ENCODE measurements at places on chromosomes 5 and 9.

GRCh38 chr5:89181546-89181945, 298.6 kb upstream of the MEF2C start:
- DNase-seq: no peak

GRCh38 chr9:129879103-129879699, 43.9 kb downstream of the USP20 start:
- DNase-seq: no peak

GRCh38 chr9:91424403-91425176, 958 bp upstream of the NFIL3 start:
- peak; percentile 84 for DNase-seq

DNA sequence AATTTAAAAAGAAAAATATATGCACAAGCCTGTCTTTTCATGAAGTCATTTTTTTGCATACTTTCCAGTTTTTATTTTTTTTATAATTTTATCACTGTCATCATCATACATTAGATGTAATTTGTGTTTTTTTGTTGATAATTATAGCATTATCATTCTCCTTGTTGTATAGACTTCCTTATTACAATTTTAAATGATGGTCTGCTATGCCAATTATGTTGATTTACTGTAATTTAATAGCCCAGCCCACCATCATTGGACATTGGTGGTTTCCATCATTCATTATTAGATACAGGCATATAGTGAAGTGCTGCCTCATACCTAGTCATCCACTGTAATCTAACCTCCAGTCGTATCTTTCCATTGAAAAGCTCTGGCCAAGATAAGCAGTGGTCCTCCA, 3.8 kb upstream of the TJP2 start:
- no peak for DNase-seq

DNA sequence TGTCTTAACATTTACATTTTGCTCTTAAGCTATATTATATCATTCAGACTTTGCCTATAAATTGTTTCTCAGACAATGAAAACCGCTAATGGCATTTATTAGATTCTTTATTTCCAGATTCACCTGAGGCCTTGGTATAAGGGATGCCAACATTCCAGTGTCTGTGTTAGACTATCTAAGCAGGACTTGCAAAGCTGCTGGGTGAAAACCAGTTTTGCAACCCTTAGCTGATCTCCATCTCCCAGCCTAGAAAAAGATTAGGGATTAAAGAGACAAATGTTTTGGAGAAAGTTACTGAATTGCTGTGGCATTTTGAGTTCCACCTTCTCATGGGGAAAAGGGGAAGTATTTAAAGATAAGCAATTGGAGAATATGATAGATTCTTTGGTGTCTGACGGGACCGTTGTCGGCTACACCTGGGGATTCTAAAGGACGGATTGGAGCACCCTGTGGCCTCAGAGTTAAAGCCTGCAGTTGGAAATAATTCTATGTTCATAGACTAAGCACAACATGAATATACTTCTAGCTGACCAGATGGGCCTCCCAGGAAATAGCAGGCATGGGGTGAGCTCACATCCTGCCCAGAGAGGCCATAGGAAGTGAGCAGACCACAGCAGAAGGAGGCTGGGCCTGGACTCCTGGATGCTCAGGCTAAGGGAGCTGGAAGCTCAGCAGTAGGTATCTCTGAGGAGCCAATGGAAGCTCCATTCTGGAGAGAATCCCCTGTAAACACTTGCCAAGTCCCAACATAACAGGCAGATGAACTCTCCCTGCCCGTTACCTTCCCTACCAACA, 21.8 kb downstream of the ENTREP1 start:
- DNase-seq: no peak

DNA sequence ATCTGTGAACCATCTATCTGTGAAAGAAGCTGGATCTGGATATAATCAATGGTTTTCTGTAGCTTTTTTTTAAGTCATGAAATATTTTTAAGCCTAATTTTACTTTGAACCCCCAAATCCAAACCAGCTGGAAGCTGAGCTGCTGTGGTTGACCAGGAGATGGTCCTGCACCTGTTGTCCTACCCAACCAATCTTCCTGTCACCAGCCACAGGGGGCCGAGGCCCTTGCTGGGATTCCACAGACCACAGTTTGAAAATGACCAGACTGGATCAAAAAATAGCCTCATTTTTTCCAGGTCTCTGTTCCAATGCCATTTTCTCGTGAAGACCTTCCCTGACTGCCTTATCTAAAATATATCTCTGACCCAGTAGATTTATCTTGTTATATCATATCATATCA, 200.6 kb downstream of the SGCD start:
- no peak for DNase-seq

- no peak for DNase-seq
Measured at GRCh38 chr5:159163027-159163700, 46.2 kb downstream of the RNF145 start.

- peak; percentile 50 for DNase-seq
Measured at GRCh38 chr5:153350175-153350883, 140.1 kb upstream of the GRIA1 start.

Data from right forelimb (tissue), 1 donor.